IMR-90 (cell line): ENCODE measurements at places on chromosomes 4 and X.

GRCh38 chr4:174222266-174222872, 61.1 kb downstream of the FBXO8 start:
- H3K4me1 ChIP-seq: no peaks in the 10 kb centered on the region; the same call in 1 of the 2 replicates
- peak; percentile 29 for DNase-seq
- no peaks in the 10 kb centered on the region for H3K36me3 ChIP-seq
- no peak overlapping the region for H3K27ac ChIP-seq
- no peak overlapping the region for H3K4me3 ChIP-seq
- H3K27me3 ChIP-seq: peaks cover 16% of the 10 kb centered on the region

- H3K36me3 ChIP-seq: no peaks in the 10 kb centered on the region
- H3K4me1 ChIP-seq: no peaks in the 10 kb centered on the region
- H3K27ac ChIP-seq: no peak overlapping the region
Measured at GRCh38 chr4:81769244-81769643, 297.5 kb upstream of the RASGEF1B start.

GRCh38 chr4:79603681-79604080, 195.7 kb upstream of the GK2 start:
- H3K27me3 ChIP-seq: no peaks in the 10 kb centered on the region; the same call in 1 of the 2 replicates
- H3K36me3 ChIP-seq: no peaks in the 10 kb centered on the region
- H3K4me1 ChIP-seq: no peaks in the 10 kb centered on the region
- H3K4me3 ChIP-seq: no peak overlapping the region

DNA sequence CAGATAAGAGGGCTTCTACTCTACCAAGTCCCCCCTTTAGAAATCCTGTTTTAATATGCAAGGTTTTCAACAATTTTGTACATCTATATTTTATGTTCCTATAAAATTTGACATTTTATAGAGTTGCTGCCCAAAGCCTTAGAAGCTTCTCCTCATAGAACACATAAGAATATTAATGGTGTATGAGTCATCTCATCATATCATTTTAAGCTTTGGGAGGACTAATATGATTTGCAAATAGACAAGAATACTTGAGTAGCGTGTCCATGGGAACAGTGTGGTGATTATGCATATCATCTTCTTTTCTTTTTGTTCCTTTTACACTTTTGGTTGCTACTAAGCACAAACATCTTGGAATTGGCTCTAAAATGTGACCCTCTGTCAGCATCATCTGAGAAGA, 56.7 kb upstream of the HUWE1 start:
- DNase-seq: no peak
- no peaks in the 10 kb centered on the region for H3K36me3 ChIP-seq
- H3K4me3 ChIP-seq: no peak overlapping the region
- no peaks in the 10 kb centered on the region for H3K4me1 ChIP-seq
- no peak overlapping the region for H3K27ac ChIP-seq
- peaks cover 2% of the 10 kb centered on the region; the same call in 1 of the 2 replicates for H3K27me3 ChIP-seq

GRCh38 chrX:1392376-1393068, 609 bp upstream of the SLC25A6 start:
- H3K27ac ChIP-seq: peak overlapping the region; percentile 93
- H3K4me3 ChIP-seq: peak overlapping the region; percentile 85
- H3K27me3 ChIP-seq: no peaks in the 10 kb centered on the region
- peak; percentile 52 for DNase-seq

- no peaks in the 10 kb centered on the region for H3K36me3 ChIP-seq
- no peaks in the 10 kb centered on the region for H3K4me1 ChIP-seq
- H3K27ac ChIP-seq: no peak overlapping the region
Measured at GRCh38 chr4:102901804-102902203, 33.0 kb downstream of the CISD2 start.

GRCh38 chr4:87141428-87141827, 79.0 kb downstream of the KLHL8 start:
- H3K4me3 ChIP-seq: no peak overlapping the region
- no peaks in the 10 kb centered on the region for H3K27me3 ChIP-seq
- H3K36me3 ChIP-seq: peaks cover 12% of the 10 kb centered on the region
- no peak overlapping the region for H3K27ac ChIP-seq
- no peak for DNase-seq
